Activated CD4-positive, alpha-beta T cell treated with anti-CD3 and anti-CD28 coated beads, Interleukin-2, amount 10 ng/mL, durations not matched to agents 7 days and 5 days (primary cell): ENCODE measurements at places on chromosomes 4 and X. TPM values are rescaled to one million over a fixed set of nuclear protein-coding genes. Genes with fewer than 3 reads are reported as not detected.
A peak's percentile ranks its signal among the peaks of the same experiment; 100 is the strongest.

Gene HEPH
- not detected for total RNA-seq

Gene GAGE2A
- not detected for total RNA-seq

Gene SNCA
- 4.7 TPM for total RNA-seq

Gene FREM3
- total RNA-seq, result not detected

Gene ZCCHC18
- 0.64 TPM for total RNA-seq

Gene GPC4
- total RNA-seq, result not detected

Gene PNMA6A
- total RNA-seq, result 0.15 TPM

DNA sequence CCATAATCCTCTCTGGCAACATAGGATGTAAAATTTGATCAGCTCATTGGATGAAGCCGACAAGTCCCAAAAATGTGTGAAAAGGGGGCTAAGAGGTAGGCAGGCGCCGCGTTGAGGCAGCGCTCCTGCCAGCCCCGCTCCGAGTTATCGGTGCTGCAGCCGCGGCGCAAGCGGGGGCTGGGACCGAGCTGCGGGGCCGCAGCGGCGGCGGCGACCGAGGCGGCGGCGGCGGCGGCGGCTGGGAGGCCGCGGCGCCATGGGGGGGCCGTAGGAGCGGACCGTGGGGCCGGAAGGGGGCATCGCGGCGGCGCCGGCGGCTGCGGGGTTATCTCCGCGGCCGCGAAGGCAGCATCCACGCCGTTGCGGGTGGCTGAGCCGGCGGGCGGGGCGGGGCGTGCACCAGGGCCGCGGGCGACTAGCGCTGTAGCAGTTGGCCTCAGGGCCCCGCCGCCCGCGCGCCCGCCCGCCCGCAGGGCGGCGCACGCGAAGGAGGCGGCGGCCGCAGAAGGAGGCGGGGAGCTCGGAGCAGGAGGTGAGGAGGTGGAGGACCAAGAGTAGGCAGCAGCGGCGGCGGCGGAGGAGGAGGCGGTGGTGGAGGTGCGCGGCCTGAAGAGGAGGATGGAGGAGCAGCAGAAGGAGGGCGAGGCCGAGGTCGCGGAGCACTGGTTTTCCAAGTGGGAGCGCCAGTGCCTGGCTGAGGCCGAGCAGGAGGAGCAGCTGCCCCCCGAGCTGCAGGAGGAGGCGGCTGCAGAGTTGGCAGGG, 126.0 kb upstream of the CXorf66 start:
- DNase-seq, result peak; percentile 16

- no peak for DNase-seq
Observed at GRCh38 chr4:17528551-17529165, 13.7 kb downstream of the CLRN2 start.

DNA sequence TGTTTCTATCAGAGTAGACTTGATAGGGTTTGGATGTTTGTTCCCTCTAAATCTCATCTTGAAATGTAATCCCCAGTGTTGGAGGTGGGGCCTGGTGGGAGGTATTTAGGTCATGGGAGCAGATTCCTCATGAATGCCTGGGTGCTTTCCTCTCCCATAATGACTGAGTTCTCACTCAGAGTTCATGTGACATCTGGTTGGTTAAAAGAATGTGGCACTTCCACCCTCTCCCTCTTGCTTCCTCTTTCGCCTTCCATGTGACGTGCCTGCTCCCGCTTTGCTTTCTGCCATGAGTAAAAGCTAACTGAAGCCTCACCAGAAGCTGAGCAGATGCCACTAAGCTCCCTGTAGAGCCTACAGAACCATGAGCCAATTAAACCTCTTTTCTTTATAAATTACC, 47.3 kb upstream of the SRPX start:
- DNase-seq, result no peak

DNA sequence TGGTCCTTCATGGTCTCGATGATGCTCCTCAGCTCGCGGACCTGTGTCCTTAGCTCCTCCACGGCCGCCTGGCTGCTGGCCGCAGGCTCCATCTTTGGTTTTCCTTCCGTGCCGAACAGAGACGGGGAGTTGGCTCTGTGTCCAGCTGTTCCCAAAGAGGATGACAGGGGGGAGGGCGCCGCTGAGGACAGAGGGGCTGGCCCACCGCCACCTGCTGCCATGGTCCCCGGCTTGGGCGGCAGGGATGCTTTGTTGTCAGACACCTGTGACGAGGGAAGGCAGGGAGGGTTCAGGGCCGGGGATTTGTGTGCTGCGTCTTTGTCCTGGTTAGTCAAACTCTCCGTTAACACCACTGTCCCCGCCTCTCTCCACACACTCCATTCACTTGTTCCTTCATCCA, 26.6 kb upstream of the MAP3K15 start:
- DNase-seq, result no peak

GRCh38 chr4:11014199-11014598, 329.6 kb upstream of the CLNK start:
- no peak for DNase-seq

DNA sequence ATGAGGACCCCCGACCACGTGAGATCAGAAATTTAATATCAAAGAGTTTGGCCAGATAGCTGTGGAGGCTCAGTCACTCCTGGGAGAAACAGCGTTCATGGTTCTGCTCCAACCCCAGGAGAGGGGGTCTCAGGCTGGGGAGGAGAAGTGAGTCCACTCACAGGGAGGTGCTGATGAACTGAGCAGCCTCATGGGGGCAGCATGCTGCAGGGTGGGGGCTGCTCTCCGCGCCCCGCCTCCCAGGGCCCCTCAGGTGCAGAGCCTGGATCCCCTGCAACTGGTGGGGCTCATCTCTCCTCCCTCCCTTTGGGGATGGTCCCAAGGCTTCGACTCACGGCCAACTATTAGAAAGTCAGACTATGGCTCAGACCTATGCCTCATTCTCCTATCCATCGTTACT, 26.6 kb upstream of the C4orf50 start:
- no peak for DNase-seq

GRCh38 chr4:37966044-37966443, 5.8 kb downstream of the PTTG2 start:
- DNase-seq, result no peak

DNA sequence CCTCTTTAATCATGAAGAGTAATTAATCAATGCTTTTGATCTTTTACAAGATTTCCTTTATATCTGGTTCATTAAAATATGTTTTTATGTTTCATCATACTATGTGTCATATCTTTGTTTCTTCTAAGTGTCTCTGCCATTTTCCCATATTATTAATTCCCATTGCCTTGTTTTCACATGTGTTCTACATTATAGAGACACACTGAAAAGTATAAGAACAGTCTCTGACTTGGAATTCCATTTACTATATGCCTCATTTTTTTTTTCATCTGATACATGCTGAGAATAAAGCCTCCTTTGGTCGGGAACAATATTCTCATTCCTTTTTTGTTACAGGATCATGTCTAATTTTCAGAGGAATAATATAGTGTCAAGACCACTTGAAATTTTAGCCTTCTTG, 4.3 kb downstream of the BANK1 start:
- no peak for DNase-seq

DNA sequence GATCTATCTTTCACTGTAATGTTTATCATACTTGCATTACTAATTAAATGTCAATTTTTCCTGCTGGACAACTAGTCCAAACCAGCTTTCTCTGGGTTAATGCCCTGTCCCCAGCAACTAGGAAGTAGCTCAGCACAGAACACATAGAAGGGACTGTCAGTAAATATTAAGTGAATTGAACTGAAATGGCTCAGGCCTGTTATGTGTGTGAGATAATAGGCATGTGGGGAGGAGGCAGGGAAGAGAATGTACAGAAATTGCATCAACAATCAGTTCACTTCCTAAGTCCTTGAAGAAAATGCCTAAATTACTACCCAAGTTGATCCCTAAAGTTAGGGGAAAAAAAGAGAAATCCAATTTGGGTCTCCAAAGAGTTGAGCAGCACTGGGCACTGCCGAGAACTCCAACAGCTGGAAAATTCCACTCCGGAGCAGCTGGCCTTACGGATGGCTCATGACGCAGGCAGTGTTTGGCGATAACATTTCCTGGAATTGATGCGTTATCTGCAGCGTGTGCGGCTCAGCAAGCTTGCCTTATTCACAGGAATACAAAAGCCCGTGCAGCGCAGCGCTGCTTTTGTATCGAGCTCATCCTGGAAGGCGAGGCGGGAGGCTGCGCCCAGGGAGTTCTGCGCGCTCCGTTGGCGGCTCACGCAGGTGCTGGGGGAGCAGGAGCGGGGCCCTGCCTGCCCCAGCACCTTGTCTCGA, 297.3 kb upstream of the LCORL start:
- no peak for DNase-seq

DNA sequence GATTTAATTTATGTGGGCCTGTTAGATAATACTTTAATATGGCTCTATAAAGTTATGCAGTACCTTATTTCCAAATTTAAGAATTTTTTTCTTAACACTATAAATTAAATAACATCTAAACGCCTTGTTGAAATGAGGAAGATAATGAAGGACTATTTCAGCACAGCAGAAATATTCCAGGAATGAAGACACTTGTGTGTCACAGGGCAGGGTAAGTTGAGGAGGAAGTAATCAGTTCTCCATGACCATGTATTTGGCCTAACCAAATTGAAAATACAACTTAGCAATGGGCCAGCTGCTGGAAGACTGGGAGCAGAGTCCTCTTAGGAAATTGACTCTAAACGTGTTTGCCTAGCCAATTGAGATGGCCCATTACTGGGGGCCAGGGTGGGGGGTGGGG, 16.9 kb downstream of the CXCL3 start:
- no peak for DNase-seq

DNA sequence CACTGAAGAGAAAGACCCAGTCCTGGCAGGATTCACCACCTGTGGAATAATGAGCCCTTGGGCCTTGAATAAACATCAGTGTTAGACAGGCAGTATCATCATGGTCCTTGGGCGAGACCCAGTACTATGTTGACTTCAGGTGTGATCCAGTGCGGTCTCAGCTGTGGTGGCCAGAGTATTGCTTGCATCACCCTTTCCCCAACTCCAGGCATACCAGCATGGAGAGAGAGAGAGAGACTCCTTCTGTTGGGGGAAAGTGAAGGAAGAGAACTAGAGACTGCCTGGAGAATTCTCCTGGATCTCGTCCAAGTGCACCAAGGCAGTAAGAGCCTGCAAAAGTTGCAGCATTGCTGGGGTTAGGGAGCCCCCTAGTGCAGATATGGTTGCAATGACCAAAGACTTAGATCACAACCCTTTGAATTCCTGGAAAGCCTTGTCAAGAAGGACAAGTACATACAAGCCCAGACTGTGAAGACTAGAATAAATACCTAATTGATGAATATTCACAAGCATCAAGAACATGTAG, 61.1 kb upstream of the VAMP7 start:
- peak; percentile 52 for DNase-seq

DNA sequence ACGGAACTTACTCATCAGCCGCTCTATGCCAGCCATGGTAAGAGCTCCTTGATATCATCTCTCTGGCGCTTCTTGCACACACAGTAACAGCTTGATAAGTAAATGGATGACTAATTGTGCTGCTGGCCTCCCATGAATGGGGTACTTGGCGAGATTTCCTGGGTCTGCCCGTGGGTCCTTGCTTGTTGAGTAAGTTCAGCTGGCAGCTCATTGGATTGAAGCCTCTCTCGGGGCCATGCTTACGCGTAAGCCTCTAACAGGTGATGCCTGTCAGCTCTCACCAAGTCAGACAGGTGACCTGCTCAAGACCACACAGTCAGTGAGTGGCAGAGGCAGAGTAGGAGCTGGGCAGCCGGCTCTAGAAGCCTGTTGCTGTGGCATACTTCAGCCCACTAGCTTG, 7.7 kb downstream of the NSG1 start:
- DNase-seq, result no peak

DNA sequence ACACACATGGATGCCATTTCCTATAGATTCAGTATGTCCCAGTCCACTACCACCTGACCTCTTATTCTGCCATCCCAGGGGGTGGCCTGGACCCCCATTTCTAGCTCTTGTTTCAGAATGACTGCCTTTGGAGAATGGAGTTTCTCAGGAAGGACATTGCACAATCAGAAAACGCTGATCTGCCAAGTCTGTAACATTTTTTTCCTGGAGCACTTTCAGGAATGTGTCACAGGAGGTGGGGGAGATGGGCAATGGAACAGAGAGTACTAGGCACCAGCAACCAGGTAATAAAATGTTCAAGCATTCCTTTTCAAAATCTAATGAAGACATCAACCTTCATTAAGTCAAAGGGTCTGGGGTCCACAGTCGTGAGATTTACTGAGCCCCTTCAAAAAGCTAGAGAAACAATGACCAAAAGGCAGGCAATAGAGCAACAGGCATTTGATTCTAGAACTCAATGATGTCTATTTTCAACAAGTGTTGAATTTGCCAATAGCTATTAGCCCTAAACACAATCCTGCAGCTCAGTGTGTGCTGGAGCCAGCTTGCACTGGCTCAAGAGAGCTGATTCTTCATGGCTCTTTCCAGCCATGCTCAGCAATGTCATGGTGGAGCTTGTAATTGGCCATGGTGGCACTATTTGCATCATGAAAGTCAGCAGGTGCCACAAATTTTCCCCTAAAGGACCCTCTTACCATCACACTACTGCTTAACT, 87.1 kb downstream of the KDR start:
- DNase-seq, result no peak

- DNase-seq, result peak; percentile 9
Observed at GRCh38 chrX:145405012-145405411, 157.7 kb downstream of the SPANXN1 start.

DNA sequence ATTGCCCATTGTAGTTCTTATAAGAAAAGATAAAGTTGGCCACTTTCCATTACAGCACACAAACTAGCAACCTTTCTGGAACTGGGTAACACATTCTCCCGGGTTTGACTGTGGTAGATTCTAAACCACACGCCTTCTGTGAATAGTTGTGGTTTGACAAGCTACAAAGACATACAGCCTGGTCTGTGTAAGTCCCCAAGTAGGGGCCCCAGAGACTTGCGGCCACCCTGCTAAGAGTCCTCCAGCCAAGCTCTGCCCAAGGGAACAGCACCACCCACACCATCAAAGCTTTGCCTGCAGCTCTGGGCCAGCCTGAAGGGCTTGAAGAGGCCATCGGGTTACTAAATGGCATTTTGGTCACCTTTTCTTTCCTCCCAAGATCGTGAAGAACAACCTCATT, 203.4 kb downstream of the MAML3 start:
- peak; percentile 60 for DNase-seq

GRCh38 chrX:144275843-144276242, 392.0 kb downstream of the UBE2NL start:
- DNase-seq, result no peak

GRCh38 chr4:139191373-139191772, 14.4 kb upstream of the ELF2 start:
- DNase-seq, result no peak

- DNase-seq, result peak; percentile 35
Observed at GRCh38 chr4:70927502-70928137, 25.5 kb downstream of the MOB1B start.
